ENCODE measurements at places on chromosomes 6 and 20. TPM values are rescaled to one million over a fixed set of nuclear protein-coding genes. Genes with fewer than 3 reads are reported as not detected.

TMEM200A gene
- 0.08 TPM for total RNA-seq

LAMA4 gene
- total RNA-seq = 1.8 TPM

OR10C1 gene
- total RNA-seq = not detected

KCNK17 gene
- total RNA-seq = not detected

OR2B3 gene
- total RNA-seq = not detected
